ENCODE measurements at places on chromosomes 4 and X. TPM values are rescaled to one million over a fixed set of nuclear protein-coding genes. Genes with fewer than 3 reads are reported as not detected.

SERTM2 gene
- total RNA-seq, result not detected

ANXA3 gene
- 23.3 TPM for total RNA-seq

DNA sequence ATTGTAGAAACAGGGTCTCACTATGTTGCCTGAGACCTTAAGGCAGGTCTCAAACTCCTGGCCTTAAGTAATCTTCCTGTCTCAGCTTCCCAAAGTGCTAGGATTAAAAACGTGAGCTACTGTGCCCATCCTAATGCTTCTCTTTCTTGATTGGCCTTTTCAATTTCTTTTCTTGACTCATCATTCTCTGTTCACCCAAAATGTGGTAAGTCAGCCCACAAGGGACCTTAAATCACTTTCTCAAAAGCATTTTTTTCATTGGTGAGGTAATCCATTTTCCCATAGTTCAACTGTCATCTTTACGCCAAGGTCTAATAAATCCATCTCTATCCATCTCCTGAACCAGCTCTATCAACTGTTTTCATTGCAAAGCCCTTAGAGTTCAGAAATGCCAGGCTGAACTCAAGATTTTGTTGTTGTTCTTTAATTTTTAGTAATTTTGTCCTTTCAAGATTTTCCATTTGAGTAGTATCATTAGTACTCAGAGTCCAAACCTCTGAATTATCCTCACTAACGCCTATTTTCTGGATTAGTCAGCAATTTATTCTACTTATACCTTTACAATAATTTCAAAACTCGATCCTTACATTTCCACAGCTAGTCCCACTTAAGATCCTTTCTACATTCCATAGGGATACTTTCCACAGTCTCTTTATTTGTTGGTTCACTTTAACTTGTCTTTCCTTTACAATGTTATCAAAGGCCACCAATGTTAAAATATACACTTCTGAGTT is 528.6 kb downstream of the IL15 start:
- no peak for DNase-seq

TEX11 gene
- not detected for total RNA-seq

DNA sequence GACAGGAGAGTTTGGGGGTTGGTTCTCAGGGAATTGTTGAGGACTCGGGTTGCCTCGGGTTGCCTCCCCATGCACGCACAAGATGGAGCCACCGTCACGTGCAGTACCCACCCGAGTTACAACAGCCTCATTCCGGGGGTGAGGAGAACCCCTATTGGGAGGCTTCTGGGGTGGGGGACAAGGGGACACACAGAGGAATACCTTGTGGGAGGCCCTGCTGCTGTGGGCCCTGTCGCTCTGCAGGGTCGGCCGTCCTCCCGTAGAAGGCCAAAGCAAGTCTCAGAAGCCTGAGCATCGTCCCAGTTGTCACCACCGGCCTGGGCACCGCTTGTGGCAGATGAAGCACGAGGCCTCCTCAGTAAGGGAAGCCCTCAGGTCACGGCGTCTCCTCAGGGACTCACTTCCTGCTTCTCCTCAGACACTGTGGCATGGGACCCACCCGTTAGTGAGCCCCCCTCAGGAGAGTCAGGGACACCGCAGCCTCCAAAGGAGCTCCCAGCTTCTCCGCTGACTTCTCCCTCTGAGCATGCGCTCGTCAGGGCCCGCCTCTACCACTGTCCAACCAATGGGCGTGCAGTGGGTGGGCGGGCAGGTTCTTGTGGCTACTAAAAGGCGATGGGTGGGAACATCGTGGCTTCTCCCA is at the start of gene CT55:
Gene CT55, minus strand, starts transcription at position 522 of the 643 bp plus-strand sequence. Its CDS starts 227 bp downstream, at position 295.
- DNase-seq, result no peak

PRSS12 gene
- total RNA-seq, result 6.5 TPM

IL2RG gene
- total RNA-seq, result 3.3 TPM

- DNase-seq, result no peak
Measured at GRCh38 chrX:19772822-19773628, 114.4 kb downstream of the SH3KBP1 start.

RHOH gene
- 1.3 TPM for total RNA-seq

DNA sequence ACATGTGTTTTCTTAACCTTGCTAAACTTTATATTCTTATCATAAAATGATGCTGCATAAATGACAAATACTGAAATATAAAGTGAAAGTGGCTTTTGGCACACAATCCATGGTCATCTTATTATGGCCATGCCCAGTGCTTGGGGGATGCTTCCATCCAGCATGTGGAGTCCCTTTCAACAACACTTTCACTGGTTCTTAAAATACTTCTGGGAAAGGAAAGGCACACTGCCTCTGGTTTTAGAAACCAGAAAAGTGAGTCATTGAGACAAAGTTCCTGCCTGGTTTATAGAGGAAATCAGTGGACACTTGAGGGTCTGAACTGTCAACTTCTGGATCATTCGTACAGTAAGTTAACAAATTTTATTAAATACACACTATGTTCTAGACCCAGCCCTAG is 248.0 kb upstream of the ADAMTS3 start:
- no peak for DNase-seq

DNA sequence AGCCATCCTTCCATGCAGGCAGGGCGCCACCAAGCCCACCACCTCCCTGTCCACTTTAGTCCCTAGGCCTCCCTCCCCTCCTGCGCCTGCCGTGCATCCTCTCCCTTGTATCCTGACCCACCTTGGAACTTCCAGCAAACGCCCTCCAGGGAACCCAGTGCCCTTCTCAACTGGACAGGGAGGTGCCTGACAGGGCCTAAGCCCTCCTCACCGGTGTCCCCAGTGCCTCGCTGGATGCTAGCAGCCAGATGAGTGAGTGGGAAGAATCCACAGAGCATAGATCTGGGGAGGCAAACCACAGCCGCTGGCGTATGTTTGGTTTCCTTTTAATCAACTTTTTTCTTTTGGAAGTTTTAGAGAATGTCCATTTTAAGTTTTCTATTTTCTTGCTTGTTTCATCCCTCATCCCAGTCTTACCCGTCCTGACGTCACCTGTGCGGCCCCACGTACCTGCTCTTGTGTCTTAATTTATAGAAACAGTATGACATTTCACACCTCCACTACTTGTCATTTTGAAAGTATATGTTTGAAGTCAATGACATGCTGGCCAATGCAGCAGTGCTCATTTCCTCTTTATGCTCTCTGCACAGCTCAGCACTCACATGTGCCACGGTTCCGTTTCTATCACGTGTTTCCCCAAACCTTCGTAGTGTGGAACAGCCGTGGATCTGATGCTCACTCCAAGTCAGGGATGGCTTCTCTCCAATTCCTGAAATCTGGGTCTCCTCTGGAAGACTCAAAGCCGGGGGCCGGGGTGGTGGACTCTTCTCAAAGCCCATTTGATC is 3.4 kb upstream of the HMX1 start:
- no peak for DNase-seq

RBM47 gene
- total RNA-seq, result 2.8 TPM

TNMD gene
- not detected for total RNA-seq

DNA sequence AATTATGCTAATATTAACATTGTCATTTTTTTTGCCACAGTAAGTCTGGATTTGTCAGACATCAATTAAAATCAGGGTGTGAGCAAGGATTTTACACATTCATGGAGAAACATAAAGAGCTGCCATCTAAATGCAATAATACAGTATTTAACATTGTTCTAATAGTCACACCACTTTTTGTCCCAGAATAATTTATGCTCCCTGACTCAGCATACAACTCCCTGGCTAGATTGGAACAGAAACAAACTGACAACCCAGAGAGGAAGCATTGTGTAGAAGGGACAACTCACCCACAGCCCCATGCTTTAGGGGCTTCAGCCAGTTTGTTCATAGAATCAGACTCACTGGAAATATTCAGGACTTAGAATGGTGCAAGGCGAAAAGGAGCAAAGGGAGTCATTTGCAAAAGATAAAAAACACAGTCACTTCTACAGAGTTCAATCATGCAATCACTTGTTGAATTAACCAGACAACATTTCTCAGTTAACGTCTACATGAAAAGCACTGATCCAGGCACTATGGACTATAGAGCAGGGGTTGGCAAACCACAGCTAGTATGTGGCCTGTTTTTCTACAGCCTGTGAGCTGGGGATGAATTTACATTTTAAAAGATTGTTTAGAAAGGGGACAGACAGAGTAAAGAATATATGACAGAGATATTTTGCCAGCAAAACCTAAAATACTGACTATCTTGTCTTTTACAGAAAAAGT is 26.4 kb upstream of the SEC24B start:
- no peak for DNase-seq

- no peak for DNase-seq
Measured at GRCh38 chr4:75634951-75635350, 4.6 kb upstream of the CDKL2 start.

GRCh38 chr4:144583658-144584057 is 62.3 kb upstream of the HHIP start:
- no peak for DNase-seq

NKX1-1 gene
- not detected for total RNA-seq

- DNase-seq, result no peak
Measured at GRCh38 chrX:83511208-83511607, 3.1 kb downstream of the POU3F4 start.

- DNase-seq, result no peak
Measured at GRCh38 chr4:25290490-25291067, 22.0 kb upstream of the ZCCHC4 start.

SOX3 gene
- total RNA-seq, result 0.74 TPM

GRCh38 chr4:9979101-9979701 is 42.1 kb downstream of the SLC2A9 start:
- no peak for DNase-seq

- DNase-seq, result no peak
Measured at GRCh38 chrX:37722595-37722994, 37.0 kb downstream of the XK start.

TCEAL6 gene
- 57.1 TPM for total RNA-seq

DNA sequence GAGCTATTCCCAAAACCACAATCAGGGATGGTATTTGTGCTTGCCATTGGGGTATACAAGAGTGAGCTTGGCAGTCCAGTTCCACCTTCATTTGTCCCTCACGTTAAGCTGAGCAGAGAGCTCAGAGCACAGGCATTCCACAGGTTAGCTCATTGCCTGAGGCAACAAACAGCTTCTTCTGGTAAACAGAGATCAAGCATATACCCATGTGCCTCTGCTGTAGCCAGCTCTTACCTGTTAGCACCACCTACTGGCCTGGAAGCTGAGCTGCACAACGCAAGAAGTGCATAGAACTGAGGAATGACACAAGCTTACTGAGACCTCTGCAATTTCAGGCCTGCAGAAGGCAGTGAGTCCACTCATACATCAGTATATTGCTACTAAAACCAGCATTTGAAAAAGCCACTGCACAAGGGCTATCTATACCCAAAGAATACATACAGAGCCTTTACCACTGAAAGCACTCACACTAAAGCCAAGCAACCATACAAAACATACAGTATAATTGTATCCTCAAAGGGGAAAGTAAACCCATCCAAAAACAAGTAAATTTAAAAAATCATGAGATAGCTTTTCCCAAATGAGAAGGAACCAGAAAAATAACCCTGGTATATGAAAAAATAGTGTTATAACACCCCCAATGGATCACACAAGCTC is 258.3 kb upstream of the GABRA2 start:
- no peak for DNase-seq

GRCh38 chr4:111748157-111748556 is 397.1 kb upstream of the FAM241A start:
- no peak for DNase-seq

HCFC1 gene
- total RNA-seq, result 46.4 TPM

DNA sequence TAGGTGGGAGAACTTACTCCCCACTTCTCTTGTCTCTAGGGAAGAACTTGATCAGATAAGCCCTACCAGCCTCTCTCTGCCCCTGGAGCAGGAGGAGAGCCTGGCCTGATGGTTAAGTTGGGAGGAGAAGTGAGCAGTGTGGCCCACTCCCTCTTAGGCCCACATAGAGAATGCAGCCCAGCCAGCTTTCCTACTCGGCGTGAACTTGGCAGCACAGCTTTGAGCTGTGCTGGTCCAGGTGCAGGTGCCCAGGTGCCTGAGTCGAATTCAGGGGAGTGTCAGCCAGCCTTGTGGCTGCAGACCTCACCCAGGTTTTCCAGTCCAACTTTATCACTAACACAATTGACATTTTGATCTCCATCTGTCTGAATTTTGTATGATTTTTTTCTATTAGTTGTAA is 77.6 kb upstream of the PAQR3 start:
- DNase-seq, result no peak

DNA sequence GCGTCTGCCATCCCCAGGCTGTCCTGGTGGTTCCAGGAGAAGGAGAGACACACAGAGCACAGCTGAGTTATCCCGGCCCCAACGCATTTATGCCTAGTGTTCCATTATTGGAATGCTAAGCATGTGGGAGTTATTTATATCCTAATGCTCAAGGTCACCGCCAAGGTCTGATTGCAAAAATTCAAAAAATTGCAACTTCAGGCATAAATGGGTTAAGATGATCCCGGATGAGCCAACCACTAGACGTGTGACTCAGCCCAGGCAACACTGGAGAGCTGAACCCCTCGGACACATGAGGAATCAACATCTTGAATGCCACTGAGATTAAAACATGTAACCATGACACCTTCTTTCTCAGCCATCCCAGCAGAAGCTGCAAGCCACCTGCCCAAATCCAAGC is 3.8 kb upstream of the ZCCHC4 start:
- DNase-seq, result no peak

- no peak for DNase-seq
Measured at GRCh38 chrX:104641176-104641575, 75.2 kb downstream of the IL1RAPL2 start.
